ENCODE measurements at places on chromosomes 7 and 10.

GRCh38 chr7:111012799-111013675 lies 77.9 kb upstream of the LRRN3 start:
- DNase-seq: no peak

DNA sequence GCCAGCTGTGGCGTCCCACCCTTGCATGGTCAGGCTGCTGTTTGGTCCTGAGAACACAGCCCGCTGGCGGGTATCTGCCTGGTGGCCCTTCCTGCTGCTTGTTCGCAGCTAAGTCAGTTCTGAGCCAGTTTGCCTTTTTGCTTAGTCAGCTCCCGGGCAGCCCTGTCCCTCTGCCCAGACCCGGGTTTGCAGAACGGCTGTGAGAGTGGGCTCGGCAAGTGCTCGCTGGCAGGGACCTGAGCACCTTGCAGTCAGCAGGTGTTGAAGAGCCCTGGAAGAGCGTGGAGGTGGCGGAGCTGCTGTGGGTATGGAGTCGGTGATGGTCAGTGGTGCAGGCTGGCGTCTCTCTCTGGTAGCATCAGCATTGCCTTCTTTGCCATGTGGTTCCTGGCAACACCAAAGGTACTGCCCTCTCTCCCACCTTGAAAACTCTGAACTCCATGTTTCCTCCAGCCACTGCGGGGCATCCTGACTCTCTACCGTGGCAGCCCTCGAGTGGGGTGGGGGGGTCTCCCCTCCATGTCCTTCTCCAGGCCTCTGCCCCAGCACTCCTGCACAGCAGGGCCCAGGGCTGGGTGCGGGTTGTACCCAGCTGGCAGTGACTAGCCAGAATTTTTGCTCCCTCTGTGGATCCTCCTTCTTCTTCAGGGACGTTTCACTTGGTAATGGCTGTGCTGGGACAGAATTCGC lies 4.6 kb downstream of the INPP5A start:
- no peak for DNase-seq

- no peak for DNase-seq
Observed at GRCh38 chr10:100043796-100044195, 34.0 kb upstream of the DNMBP start.

GRCh38 chr7:23268746-23269145 lies 22.2 kb downstream of the GPNMB start:
- DNase-seq: no peak

- DNase-seq: no peak
Observed at GRCh38 chr7:98733036-98733435, 116.0 kb downstream of the NPTX2 start.

GRCh38 chr7:45494885-45495284 lies 79.3 kb upstream of the ADCY1 start:
- DNase-seq: no peak

DNA sequence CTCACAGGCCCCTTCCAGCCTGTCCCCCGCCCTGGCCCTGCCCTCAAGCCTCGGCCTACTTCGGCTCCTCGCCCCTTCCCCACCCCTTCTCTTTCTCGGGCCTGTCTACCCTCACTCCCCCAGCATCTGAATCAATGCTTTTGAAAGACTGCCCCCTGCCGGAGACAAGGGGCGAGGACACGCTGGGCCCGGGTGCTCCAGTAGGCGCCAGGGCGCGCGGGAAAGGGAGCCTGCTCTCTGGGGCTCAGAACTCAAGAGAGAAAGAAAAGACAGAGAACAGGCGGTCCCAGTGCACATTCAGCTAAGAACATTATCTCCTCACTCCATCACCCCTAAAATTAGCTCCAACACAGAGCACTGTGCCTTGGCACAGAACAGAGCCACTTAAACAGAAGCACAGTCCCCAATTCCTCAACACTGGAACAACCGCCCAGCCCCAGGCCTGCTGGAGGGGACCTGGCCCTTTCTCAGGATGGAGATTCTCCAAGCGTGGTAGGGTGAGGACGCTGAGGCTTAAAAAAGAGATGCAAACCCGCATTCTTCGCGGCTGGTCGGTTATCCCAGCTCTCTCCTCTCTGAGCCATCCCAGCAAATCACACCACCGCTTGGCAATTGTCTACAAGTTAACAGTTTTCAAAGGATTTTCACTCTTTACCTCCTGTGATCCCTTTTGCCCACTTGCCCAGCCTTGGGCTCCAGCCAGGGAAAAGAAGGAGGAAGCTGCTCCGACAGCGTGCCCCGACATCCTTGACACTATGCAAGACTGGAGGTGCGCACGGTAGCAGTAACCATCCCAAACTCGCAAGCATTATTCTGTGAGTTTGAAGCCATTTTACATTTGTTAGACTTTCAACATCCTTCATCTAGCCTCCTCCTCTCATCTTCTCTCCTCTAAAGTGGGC lies 2.1 kb downstream of the GIGYF1 start:
- DNase-seq: peak; percentile 27

DNA sequence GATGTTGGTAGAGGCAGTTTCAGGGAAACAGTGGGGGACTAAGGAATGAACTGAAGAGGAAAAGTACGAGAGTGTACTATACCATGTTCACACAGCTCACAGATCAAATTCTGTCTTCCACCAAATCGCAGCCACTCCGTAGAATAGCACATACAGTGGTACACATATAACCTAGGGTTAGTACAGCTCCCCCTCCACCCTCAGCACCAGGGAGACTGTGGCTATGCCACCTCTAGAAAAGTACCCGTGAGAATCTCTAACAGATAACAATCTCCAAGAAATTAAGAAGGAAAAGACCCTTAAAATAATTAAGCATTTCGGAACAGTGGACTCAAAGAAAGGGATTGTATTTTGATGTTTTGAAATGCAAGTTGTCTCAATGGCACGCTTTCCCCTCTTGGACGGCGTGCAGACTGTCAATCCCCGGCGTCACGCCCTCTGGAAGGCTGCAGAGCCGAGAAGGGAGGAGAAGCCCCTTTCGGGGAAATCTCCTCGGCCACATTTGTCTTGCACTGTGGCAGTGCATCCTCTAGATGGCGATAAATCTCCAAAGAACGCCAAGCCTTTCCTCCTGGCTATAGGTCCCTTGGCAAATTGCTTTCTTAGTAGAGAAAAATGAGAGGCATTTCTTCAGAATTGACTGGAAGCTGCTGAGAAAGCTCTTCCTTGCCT lies 345.0 kb downstream of the REEP3 start:
- DNase-seq: no peak

DNA sequence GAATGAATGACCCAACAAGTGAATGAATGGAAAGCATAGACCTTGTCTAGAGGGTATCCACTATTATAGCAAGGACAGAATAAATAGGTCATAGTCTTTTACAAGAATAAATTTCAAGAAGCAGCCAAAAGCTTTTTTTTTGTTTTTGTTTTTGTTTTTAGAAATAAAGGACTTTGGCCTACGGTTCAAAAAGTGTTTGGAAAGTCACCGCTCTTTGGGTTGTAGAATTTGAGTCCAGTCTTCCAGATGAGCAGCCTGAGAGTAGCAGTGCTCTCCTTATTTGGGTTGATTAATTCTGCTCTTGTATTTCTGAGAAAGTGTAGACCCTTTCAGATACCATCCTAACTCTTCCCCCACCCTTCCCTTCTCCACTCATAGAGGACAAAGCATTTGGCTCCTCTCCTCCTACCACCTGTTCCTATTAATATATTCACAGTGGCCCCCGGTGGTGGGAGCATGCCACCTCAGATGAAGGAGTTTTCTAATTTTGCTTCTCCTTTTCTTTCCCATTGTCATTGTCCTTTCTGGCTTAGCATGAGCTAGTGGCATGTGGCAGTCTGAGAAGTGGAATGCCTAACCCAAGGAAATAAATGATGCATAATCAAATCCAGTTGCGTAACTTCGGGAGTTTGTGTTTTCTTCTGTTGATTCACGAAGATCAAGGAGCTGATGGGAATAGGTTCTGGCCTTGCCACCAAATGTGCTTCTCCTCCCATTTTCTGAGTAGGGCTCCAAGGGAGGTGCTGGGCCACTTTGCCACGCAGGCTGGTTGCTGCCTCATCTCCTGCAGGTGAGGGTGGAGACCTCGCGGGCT lies 114.7 kb downstream of the CHN2 start:
- no peak for DNase-seq

DNA sequence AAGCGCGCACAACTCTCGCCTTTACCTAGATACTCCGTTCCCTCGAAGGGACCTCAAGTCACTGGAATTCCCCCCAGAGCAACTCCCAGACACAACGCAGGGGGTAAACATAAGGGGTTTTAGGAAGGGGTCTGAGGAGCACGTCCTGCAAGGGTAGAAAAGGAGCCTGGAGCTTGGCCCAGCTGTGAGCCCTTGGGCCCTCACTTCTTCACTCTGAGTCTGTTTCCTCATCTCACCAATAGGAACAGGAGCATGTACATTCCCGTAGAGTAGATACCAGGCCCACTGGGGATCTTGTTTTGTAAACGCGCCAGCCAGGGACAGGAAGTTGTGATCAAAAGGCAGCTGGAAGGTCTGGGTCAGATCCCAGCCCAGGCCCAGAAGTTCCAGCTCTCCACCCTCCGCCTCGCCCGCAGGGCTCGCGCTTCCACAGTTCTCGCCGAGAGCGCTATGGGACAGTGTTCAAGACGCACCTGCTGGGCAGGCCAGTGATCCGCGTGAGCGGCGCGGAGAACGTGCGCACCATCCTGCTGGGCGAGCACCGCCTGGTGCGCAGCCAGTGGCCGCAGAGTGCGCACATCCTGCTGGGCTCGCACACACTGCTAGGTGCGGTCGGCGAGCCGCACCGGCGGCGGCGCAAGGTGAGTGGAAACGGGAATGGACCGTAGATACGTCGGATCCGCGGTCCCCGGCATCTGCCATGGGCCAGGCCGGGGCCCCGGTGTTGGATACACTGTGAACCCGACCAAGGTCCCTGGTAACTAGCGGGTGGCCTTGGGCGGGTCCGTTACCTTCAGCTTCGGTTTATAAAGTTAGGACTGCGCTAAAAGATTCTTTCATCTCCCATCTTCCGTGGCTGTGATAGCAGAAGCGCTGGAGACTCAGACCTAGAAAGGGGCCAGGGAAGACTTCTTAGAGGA lies 1.3 kb downstream of the CYP26C1 start:
- no peak for DNase-seq

- no peak for DNase-seq
Observed at GRCh38 chr7:124397134-124397533, 364.3 kb upstream of the TMEM229A start.

GRCh38 chr7:102055181-102055976 lies 231.3 kb upstream of the SH2B2 start:
- no peak for DNase-seq

DNA sequence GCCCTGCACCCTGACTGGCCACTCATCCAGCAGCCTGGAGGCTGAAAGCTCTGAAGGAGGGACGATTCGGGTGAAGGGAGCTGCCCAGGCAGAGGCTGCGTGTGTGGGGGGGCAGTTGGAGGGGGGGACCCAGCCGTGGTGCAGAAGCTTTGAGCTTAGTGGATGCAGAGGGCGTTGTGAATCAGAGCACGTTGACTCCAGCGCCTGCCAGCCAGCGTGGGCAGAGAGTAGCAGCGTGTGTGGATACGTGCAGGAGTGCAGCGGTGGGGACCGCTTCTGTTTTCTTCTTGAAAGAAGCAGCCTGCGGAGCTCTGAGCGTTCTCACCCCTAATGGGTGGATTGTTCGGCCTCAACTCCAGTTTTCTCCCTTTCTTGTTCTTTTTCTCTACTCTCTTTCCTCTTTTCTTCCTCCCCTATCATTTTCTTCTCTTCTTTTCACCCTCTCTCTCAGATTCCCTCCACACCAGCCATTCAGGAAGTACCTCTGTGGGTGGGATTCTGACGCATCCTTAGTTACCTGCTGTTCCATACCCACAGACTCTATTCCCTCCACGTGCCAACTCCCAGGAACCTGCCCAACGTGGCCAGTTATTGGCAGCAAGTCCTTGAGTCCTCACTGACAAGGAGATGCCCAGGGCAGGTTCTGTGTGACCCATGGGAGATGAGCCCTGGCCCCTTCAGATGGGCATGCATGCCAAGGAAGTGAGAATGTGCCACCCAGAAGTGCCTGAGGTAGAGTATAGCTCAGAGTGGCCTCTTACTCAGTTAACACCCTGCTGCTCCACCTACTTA lies 47.4 kb downstream of the SORCS3 start:
- no peak for DNase-seq

DNA sequence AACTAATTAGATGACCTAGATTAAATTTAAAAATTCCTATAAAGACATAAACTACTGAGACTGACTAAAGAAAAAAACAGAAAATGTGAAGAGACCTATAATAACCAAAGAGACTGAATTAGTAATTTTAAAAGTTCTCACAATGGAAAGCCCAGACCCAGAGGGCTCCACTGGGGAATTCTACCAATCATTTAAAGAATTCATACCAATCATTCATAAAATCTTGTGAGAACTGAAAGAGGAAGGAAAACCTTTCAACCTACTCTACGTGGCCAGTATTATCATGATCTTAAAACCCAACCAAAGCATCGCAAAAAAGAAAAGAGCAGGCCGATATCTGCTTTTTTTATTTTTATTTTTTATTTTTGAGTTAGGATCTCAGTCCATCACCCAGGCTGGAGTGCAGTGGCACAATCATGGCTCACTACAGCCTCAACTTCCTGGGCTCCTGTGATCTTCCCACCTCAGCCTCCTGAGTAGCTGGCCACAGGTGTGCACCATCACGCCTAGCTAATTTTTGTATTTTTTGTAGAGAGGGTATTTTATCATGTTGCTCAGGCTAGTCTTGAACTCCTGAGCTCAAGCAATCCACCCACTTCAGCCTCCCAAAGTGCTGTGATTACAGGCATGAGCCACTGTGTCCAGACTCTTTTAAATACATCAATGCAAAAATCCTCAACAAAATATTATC lies 48.6 kb downstream of the DGKI start:
- DNase-seq: no peak

DNA sequence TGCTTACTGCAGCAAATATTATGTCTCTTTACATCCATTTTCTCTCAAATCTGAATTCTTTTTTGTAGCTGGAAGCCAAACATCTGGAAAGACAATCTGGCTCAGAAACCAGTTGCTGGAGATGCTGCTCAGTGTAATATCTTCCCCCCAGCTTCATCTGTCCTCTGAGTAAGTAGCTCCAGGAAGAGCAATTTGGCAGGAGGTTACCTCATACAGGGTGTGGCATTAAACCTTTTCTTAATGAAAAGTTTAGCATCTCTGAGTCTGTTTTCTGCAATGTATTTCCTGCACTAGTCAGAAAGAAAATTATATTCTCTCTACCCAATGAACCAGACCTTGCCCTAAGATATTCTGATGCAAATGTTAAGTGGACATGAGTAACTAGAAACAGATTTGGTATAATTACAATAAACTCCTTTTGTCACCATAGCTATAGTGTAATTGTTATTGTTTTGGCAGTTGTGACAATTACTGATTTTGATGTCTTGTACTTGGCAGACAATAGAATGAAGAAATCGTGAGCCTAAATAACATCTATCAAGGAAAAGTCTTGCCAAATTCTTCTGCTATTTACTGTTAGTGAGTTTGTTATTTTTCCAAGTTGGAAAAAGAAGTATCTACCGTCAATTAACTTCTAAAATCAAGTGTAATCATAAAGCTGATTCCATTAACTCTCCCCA lies 123.3 kb downstream of the WDFY4 start:
- no peak for DNase-seq
